Naive thymus-derived CD4-positive, alpha-beta T cell (primary cell): ENCODE measurements at places on chromosomes 12 and 14. TPM values are rescaled to one million over a fixed set of nuclear protein-coding genes. Genes with fewer than 3 reads are reported as not detected.

GRCh38 chr14:61226015-61226654 is 55.0 kb downstream of the TMEM30B start:
- no peak overlapping the region for H3K27ac ChIP-seq
- H3K4me1 ChIP-seq = no peaks in the 10 kb centered on the region
- H3K36me3 ChIP-seq = no peaks in the 10 kb centered on the region
- no peak overlapping the region for H3K4me3 ChIP-seq

- H3K4me3 ChIP-seq = no peak overlapping the region
- H3K27me3 ChIP-seq = no peaks in the 10 kb centered on the region
- DNase-seq = no peak
- H3K27ac ChIP-seq = no peak overlapping the region
Measured at GRCh38 chr12:121124402-121125109, 8.1 kb upstream of the P2RX7 start.

GRCh38 chr14:21867541-21867940 is 193.9 kb upstream of the OR4E1 start:
- H3K36me3 ChIP-seq = no peaks in the 10 kb centered on the region
- H3K4me1 ChIP-seq = no peaks in the 10 kb centered on the region
- H3K27me3 ChIP-seq = no peaks in the 10 kb centered on the region
- H3K27ac ChIP-seq = no peak overlapping the region
- H3K4me3 ChIP-seq = no peak overlapping the region

- H3K4me3 ChIP-seq = no peak overlapping the region
- H3K36me3 ChIP-seq = no peaks in the 10 kb centered on the region
- no peak overlapping the region for H3K27ac ChIP-seq
- no peak for DNase-seq
- H3K4me1 ChIP-seq = no peaks in the 10 kb centered on the region
Measured at GRCh38 chr12:118325081-118325480, 47.6 kb downstream of the TAOK3 start.

DNA sequence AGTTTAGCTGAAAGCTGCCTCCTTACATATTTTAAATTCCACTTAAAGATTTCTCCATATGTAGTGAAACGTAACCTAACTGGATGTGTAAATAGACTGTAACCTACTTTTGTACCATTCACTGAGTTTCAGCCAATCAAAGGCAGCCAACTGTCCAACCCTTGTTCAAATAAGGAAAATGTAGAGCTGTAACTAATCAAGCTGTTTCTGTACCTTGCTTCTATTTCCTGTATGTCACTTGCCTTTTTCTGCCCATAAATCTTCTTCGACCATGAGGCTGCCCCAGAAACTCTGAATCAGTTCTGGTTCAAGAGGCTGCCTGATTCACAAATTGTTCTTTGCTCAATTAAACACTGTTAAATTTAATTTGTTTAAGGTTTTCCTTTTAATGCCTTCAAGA is 6.3 kb downstream of the SLC7A8 start:
- no peaks in the 10 kb centered on the region for H3K27me3 ChIP-seq
- H3K36me3 ChIP-seq = no peaks in the 10 kb centered on the region
- H3K27ac ChIP-seq = no peak overlapping the region
- no peak for DNase-seq
- H3K4me1 ChIP-seq = peaks cover 17% of the 10 kb centered on the region

GRCh38 chr12:112546996-112547395 is 128.2 kb downstream of the PTPN11 start:
- H3K27ac ChIP-seq = no peak overlapping the region
- H3K4me3 ChIP-seq = no peak overlapping the region
- H3K27me3 ChIP-seq = no peaks in the 10 kb centered on the region
- H3K36me3 ChIP-seq = no peaks in the 10 kb centered on the region
- H3K4me1 ChIP-seq = no peaks in the 10 kb centered on the region
- DNase-seq = no peak

DNA sequence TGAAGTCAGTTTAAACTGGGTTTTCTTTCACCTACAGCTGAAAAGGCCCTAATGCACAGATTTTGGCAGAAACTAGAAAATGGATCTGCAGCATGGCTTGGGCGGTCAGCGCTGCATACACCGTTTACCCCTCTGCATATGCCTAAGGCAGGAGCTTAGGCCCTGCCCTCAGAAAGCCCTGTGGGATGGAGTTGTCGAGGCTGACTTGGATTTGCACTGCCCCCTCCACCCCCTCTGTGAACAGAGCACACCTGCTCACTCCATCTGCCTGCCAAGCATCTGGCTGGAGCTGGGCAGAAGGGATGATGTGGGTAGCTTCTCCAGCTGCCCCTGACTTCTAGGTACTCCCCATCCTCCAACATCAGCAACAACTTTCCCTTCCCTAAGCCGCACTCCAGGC is 41.9 kb downstream of the TTC7B start:
- H3K27ac ChIP-seq = no peak overlapping the region
- no peak overlapping the region for H3K4me3 ChIP-seq
- no peaks in the 10 kb centered on the region for H3K27me3 ChIP-seq

GRCh38 chr14:91350813-91351511 is 66.7 kb downstream of the CCDC88C start:
- H3K27me3 ChIP-seq = no peaks in the 10 kb centered on the region
- peaks cover 77% of the 10 kb centered on the region for H3K4me1 ChIP-seq
- peak overlapping the region; percentile 31 for H3K4me3 ChIP-seq
- peak overlapping the region; percentile 75 for H3K27ac ChIP-seq

- no peaks in the 10 kb centered on the region for H3K36me3 ChIP-seq
- no peaks in the 10 kb centered on the region for H3K27me3 ChIP-seq
Measured at GRCh38 chr12:53053218-53054111, 3.6 kb downstream of the TNS2 start.

GRCh38 chr12:128111333-128111732 is 155.6 kb upstream of the TMEM132C start:
- H3K36me3 ChIP-seq = no peaks in the 10 kb centered on the region
- H3K27ac ChIP-seq = no peak overlapping the region
- H3K27me3 ChIP-seq = no peaks in the 10 kb centered on the region
- H3K4me3 ChIP-seq = no peak overlapping the region

DNA sequence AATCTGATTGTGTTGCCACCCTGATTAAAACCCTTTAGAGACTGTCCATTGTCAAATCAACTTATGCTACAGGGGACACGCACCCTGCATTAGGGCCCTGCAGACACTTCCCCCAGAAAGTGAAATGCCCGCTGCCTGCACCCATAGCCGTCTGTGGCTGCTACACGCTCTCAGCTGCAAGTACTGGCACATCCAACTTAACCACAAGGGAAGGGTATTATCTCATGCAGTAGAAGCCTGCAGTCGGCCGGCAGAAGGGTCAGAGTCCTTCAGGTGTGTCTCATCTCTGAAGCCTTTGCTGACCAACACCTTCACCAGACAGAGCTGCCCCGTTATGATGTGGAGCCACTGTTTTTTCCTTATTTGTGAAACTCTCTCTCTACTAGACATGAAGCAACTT is 20.8 kb downstream of the CFAP251 start:
- DNase-seq = no peak
- no peaks in the 10 kb centered on the region for H3K36me3 ChIP-seq
- no peaks in the 10 kb centered on the region for H3K4me1 ChIP-seq
- no peaks in the 10 kb centered on the region for H3K27me3 ChIP-seq
- H3K4me3 ChIP-seq = no peak overlapping the region

GRCh38 chr12:8466241-8466640 is 10.5 kb downstream of the CLEC6A start:
- H3K36me3 ChIP-seq = no peaks in the 10 kb centered on the region
- no peak overlapping the region for H3K27ac ChIP-seq
- no peaks in the 10 kb centered on the region for H3K4me1 ChIP-seq
- no peak for DNase-seq

- no peak overlapping the region for H3K27ac ChIP-seq
- no peaks in the 10 kb centered on the region for H3K27me3 ChIP-seq
- no peak overlapping the region for H3K4me3 ChIP-seq
- H3K36me3 ChIP-seq = no peaks in the 10 kb centered on the region
- no peaks in the 10 kb centered on the region for H3K4me1 ChIP-seq
Measured at GRCh38 chr12:120925740-120926563, 21.8 kb upstream of the SPPL3 start.

DNA sequence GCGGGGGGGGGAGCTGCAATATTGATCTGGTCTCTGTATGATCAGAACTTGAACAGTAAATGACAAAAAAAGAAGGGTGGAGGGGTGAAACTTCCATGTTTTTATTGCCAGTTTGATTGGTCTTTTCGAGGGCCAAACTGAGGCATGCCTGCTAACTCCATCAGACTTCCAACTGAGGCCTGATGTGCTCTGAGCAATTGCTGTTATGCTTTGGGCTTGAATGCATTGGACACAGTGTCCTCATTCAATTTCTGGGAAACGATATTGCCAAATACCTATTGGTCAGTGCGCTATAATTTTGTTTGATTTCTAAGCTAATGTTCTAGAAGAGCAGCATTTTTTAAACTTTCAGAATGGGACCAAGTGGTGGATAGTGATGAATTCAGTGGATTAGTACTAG is 2.1 kb upstream of the SLC38A2 start:
- no peak overlapping the region for H3K4me3 ChIP-seq
- H3K27me3 ChIP-seq = no peaks in the 10 kb centered on the region
- H3K36me3 ChIP-seq = peaks cover 4% of the 10 kb centered on the region
- no peak for DNase-seq
- peaks cover 20% of the 10 kb centered on the region for H3K4me1 ChIP-seq
- no peak overlapping the region for H3K27ac ChIP-seq

DNA sequence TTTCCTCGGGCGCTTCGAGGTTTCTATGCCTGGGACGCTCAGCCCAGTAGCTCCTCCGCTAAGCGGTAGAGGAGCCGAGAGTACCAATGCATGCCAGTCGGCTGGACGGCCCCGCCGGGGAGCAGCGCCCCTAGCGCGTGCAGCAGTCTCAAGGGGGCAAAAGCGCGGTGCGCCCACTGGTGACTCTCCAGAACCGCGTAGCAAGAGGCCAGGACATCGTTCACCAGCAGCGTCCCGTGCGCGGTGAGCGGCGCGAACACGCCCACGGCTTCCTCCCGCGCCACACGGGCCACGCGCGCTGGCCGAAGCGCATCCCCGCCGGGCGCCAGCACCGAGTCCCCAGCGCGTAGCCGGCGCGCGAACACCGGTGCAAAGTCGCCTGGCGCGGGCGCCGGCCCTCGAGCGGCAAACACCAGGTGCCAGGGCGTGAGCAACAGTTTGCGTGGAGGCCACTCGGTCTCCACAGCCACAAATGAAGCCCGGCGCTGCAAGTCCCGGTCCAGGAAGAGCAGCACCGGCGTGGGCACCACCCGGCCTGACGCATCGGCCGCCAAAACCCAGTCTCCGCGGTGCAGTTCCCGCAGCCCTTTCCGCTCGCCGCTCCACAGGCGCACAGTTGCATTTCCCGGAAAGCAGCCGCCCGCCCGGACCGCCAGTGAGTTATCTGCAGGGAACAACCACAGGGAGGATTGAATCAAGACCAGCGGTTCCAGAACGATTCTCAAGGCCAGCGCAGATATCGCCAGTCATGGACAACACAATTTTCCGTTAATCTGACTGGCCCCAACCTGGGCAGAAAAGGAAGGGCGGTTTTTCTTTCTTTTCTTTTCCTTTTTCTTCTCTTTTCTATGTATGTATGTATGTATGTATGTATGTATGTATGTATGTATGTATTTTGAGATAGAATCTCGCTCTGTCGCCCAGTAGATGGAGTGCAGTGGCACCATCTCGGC is 4.5 kb downstream of the DHH start:
- H3K27me3 ChIP-seq = peaks cover 40% of the 10 kb centered on the region
- no peaks in the 10 kb centered on the region for H3K36me3 ChIP-seq
- H3K4me1 ChIP-seq = peaks cover 49% of the 10 kb centered on the region
- H3K4me3 ChIP-seq = peak overlapping the region; percentile 59
- no peak for DNase-seq

GRCh38 chr12:23415180-23415579 is 534.3 kb downstream of the SOX5 start:
- no peaks in the 10 kb centered on the region for H3K27me3 ChIP-seq
- no peak overlapping the region for H3K27ac ChIP-seq
- no peaks in the 10 kb centered on the region for H3K4me1 ChIP-seq
- DNase-seq = no peak

DNA sequence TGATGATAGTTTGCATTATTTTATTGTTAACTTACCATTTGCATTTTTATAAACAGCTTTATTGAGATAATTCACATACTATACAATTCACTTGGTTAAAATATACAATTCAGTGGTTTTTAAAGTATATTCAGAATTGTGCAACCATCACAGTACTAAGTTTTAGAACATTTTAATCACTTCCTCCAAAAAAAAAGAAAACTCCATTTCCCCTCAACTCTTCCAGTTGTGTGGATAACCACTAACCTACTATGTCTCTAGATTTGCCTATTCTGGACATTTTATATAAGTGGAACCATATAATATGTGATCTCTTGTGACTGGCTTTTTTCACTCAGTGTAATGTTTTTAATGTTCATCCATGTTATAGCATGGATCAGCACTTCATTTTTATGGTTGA is 41.3 kb downstream of the WNK1 start:
- H3K4me1 ChIP-seq = peaks cover 30% of the 10 kb centered on the region
- no peak for DNase-seq
- H3K27ac ChIP-seq = no peak overlapping the region
- no peak overlapping the region for H3K4me3 ChIP-seq
- H3K36me3 ChIP-seq = no peaks in the 10 kb centered on the region

GRCh38 chr12:88993651-88994050 is 358.6 kb downstream of the DUSP6 start:
- H3K27ac ChIP-seq = no peak overlapping the region
- DNase-seq = no peak
- no peak overlapping the region for H3K4me3 ChIP-seq
- H3K4me1 ChIP-seq = no peaks in the 10 kb centered on the region

- no peak for DNase-seq
- H3K36me3 ChIP-seq = no peaks in the 10 kb centered on the region
- H3K4me3 ChIP-seq = no peak overlapping the region
Measured at GRCh38 chr14:74985028-74985310, 17.8 kb upstream of the EIF2B2 start.

DNA sequence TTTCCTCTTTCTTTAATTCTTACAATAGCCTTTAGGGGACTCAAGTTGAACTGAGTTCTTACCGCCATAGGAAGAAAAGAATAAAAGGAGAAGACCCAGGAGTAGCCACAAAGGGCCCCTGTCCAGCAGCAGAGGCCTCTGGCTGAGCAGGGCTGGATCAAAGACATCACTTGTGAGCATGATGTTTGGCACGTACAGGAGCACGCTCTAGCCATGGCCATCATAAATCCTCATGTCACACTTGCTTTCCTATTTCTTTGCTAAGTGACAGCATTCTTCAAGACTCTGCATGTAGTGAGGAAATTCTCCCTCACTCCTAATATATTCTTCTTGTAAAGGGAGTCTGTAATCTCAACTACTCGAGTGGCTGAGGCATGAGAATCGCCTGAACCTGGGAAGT is 15.7 kb downstream of the CLEC4C start:
- H3K27me3 ChIP-seq = no peaks in the 10 kb centered on the region
- H3K4me3 ChIP-seq = no peak overlapping the region
- H3K4me1 ChIP-seq = no peaks in the 10 kb centered on the region
- H3K36me3 ChIP-seq = no peaks in the 10 kb centered on the region

GRCh38 chr12:46407361-46407760 is 34.8 kb upstream of the SLC38A2 start:
- peaks cover 11% of the 10 kb centered on the region for H3K4me1 ChIP-seq
- no peaks in the 10 kb centered on the region for H3K36me3 ChIP-seq
- no peaks in the 10 kb centered on the region for H3K27me3 ChIP-seq
- no peak overlapping the region for H3K27ac ChIP-seq
- H3K4me3 ChIP-seq = no peak overlapping the region

The SLC4A8 gene
- polyA plus RNA-seq = 0.13 TPM

The MSRB3 gene
- not detected for polyA plus RNA-seq

The KRT83 gene
- not detected for polyA plus RNA-seq

The DMAC2L gene
- polyA plus RNA-seq = 27.5 TPM

The OAS2 gene
- 63.6 TPM for polyA plus RNA-seq

The TPPP2 gene
- not detected for polyA plus RNA-seq

The TEAD4 gene
- polyA plus RNA-seq = not detected

The APOF gene
- polyA plus RNA-seq = 0.12 TPM

The SMOC1 gene
- not detected for polyA plus RNA-seq

The CLEC4E gene
- not detected for polyA plus RNA-seq

The FAIM2 gene
- not detected for polyA plus RNA-seq

The RAD51B gene
- 15.0 TPM for polyA plus RNA-seq

The LIN7A gene
- not detected for polyA plus RNA-seq

The IL22 gene
- polyA plus RNA-seq = not detected

The SCNN1A gene
- polyA plus RNA-seq = 0.84 TPM
